ENCODE measurements at places on chromosomes 12 and 14. TPM values are rescaled to one million over a fixed set of nuclear protein-coding genes. Genes with fewer than 3 reads are reported as not detected.

MYH6 gene
- not detected for total RNA-seq

PRB2 gene
- total RNA-seq: not detected

DNA sequence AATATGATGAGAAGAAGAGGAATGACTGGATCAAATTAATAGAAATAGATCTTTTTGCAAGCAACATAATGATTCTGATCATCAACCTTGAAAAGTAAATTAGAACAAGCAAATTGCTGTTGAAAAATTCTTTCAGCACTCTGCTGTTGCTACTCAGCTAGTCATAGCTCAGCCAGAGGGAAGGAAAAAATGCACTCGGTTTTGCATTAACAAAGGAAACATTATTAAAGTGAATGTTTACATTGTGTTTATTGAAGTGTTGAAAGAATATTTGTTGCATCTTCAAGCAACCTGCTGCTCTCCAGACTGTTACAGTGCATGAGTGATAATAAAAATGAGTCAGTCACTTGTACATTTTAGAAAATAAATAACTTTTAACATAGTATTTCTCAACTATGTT lies 26.5 kb downstream of the AP5M1 start:
- no peak for DNase-seq

DNA sequence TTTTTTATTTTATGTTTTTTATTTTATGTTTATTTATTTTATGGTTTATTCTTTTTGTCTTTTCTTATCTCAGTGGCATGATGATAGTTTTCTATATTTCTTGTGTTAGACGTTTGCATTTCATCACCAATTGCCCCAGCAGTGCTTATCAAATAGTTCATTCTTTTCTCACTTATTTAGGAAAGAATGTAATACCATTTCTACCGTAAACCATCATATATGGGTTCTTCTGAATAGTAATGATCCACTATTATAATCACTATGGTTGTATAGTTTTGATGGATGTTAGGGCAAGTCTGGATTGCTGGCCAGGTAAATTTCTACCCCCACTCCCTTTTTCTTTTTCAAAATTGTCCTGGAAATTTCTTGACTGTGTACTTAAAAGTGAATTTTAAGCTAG lies 134.6 kb upstream of the FBXO33 start:
- no peak for DNase-seq

DNA sequence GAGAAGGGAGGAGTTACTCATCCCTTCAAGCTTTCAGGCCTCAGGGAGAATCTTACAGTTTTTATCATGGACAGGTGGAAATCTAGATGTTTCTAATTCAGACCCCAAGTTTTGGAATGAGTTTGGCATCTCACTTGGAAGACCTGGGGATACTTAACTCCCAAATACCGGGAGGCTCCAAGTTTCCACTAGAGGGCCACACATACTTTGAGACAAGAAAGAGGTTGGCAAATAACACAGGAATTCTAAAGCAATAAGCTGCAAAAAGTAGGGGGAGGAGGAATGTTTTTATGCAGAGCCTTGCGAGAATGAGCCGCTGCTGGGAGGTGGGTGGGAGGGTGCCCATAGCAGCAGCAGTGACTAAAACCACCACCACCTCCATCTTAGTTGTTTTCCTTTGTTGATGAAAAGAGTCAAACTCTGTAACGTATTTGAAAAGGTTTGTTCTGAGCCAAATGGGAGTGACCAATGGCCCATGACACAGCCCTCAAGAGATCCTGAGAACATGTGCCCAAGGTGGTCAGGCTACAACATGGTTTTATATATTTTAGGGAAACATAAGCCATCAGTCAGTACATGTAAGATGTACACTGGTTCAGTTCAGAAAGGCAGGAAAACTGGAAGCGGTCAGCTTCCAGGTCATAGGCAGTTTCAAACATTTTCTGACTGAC lies 34.2 kb upstream of the RNASE1 start:
- DNase-seq: no peak

DNA sequence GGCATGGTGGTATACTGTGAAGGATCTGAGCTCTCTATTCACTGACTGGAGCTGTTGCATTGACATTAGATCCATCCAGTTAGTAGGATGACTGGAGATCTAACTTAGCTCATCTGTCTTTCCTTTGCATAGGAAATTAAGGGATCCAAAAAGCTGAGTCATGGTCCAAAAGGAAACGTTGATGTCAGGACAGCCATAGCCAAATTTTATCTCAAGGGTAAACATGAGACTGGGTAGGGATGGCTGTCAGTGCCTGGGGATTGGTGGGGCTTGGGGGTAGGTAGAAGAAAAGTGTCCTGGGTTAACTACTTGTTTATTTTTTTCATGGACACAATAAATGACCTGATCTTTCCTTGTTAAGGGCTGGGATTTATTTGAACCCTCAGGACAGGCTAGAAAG lies 4.6 kb downstream of the FAM177A1 start:
- DNase-seq: no peak

- DNase-seq: no peak
Observed at GRCh38 chr14:104766863-104767633, 14.1 kb downstream of the SIVA1 start.
